ENCODE measurements at places on chromosomes 3 and 15. TPM values are rescaled to one million over a fixed set of nuclear protein-coding genes. Genes with fewer than 3 reads are reported as not detected.

TFDP2 gene
- 15.9 TPM for total RNA-seq

NKIRAS1 gene
- 9.9 TPM for total RNA-seq

KIF15 gene
- 7.9 TPM for total RNA-seq

ITIH3 gene
- not detected for total RNA-seq

MEIS2 gene
- 8.5 TPM for total RNA-seq

IL17RB gene
- total RNA-seq = 0.83 TPM

SH3GL3 gene
- total RNA-seq = 0.68 TPM

TMEM212 gene
- not detected for total RNA-seq

All from A549 treated with Hydrocortisone at 1 μM for 4 hours (cell line).